ENCODE measurements at places on chromosomes 12 and 14.

GRCh38 chr12:26028953-26029735 lies 70.7 kb downstream of the RASSF8 start:
- DNase-seq, result peak; percentile 23

DNA sequence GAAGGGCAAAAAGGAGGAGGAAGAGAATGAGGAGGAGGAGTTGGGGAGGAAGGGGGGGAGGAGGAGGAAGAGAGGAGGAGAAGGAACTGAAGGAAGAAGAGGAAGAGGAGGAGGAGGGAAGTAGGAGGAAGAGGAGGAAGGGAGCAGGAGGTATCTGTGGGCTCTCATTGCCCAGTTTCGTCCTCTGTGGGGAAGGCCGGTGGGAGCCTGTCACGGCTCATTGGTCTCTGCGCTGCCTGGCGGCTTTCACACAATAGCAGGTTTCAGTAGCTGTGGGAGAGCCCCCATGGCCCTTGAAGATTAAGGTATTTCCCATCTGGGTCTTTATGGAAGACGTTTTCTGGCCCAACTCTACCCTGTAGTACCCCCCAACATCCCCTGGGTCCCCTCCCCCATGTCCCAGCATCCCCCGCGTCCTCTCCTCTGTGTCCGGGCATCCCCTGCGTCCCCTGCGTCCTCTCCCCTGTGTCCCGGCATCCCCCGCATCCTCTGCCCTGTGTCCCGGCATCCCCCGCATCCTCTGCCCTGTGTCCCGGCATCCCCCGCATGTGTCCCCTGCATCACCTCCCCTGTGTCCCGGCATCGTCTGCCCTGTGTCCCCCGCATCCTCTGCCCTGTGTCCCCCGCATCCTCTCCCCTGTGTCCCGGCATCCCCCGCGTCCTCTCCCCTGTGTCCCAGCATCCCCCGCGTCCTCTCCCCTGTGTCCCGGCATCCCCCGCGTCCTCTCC lies 278.2 kb upstream of the SFSWAP start:
- DNase-seq, result no peak

DNA sequence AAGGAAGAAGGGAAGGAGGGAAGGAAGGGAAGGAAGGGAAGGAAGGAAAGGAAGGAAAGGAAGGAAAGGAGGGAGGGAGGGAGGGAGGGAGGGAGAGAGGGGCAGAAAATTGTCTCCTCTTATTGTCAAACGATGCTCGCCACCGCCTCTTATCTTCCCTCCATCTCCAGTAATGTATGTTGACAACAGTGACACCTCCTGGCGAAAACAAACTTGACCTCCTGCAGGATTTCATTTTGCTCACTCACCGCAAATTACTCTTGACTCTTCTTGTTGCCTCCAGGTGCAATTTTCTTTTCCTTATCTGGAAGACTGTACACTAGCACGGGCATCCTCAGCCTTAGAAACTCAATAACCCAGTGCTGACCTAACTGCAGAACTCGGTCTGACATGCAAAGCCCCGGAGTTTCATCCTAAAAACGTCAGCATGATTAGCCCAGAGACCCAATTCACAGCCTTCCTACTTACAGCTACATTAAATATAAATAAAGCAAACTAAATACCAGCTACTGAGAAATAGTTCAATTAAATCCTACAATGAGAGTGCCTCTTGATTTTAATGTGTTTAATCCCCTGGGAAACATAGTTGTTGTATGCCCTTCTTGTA lies 512.4 kb upstream of the TMPO start:
- DNase-seq, result peak; percentile 42

DNA sequence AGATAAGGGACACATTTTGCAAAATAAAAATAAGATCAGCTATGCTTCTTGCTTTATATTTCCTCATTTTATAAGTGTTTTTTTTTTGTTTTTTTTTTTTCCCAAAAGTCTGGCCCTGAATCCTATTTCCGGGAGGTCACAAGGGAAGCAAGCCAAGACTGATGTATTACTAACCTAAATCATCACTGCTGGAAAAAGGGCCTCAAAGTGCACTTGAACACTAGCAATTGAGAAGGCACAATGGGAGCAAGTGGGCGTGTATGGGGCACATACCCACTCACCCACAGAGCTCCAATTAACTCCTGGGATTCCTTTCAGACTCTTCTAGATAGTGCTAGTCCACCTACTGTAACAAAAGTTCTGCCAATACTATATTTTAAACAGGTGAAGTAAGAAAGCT lies 58.8 kb downstream of the STON2 start:
- DNase-seq, result no peak

GRCh38 chr12:84814664-84815245 lies 97.8 kb downstream of the SLC6A15 start:
- DNase-seq, result no peak

DNA sequence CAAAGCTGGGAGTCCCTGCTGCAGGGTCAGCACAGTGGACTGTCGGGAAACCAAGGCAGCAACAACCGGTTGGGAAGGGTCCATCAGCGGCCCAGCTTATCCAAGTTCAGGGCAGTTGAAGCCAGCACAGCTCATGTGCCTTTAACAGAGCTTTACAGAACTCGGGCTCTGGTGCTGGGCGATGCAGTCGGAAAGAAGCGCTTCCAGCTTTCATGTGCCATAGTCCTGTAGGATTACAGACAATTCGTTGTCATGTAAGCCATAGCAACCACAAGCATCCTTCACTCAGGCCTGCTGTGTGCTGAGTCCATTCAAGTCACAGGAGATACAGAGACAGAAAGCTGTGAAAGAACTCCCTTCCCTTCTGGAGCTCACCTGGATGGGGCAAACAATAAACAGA lies 3.5 kb upstream of the FAM181A start:
- no peak for DNase-seq

GRCh38 chr12:85516667-85517325 lies 236.8 kb downstream of the ALX1 start:
- DNase-seq, result no peak

GRCh38 chr14:70018230-70018629 lies 139.0 kb downstream of the SMOC1 start:
- no peak for DNase-seq

- no peak for DNase-seq
Observed at GRCh38 chr14:96662116-96662970, 134.8 kb upstream of the VRK1 start.

GRCh38 chr14:61662437-61663311 lies 32.6 kb upstream of the HIF1A start:
- DNase-seq, result peak; percentile 95

GRCh38 chr12:56151672-56152131 lies 685 bp upstream of the MYL6B start:
- peak; percentile 72 for DNase-seq

DNA sequence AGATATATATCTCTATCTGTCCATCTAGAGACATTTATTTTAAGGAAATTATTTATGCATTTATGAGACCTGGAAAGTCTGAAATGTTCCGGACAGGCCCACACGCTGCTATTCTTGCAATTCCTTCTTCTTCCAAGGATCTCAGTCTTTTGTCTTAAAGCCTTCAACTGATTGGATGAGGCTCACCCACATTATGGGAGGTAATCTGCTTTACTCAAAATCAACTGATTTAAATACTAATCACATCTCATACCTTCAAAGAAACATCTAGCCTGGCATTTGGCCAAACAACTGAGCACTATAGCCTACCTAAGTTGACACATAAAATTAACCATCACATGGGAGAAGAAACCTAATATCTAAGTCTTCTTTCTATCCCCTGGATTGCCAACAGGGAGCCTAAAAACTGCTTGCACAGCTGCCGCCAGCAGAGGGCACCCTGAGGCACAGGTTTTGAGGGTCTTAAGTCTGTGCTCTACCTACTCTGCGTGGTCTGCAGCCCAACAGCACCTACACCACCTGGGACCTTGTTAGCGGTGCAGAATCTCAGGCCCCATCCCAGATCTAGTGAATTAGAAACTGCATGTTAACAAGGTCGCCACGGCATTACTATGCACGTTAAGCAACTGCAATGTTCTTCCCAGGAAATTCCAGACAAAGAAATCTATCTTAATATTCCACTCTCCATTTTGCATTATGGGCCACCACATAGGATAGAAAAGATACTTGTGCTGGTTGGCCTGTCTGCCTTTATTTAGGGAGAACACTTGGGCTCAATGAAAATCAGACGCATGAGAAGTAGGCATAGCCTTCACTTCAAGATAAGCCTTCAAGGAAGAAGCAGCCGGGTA lies 249.7 kb downstream of the FOXG1 start:
- DNase-seq, result peak; percentile 2

GRCh38 chr12:113241191-113242025 lies 20.1 kb downstream of the TPCN1 start:
- no peak for DNase-seq

- peak; percentile 71 for DNase-seq
Observed at GRCh38 chr12:42237052-42237852, 796 bp downstream of the YAF2 start.

GRCh38 chr12:51517800-51518199 lies 73.2 kb upstream of the SCN8A start:
- DNase-seq, result no peak

DNA sequence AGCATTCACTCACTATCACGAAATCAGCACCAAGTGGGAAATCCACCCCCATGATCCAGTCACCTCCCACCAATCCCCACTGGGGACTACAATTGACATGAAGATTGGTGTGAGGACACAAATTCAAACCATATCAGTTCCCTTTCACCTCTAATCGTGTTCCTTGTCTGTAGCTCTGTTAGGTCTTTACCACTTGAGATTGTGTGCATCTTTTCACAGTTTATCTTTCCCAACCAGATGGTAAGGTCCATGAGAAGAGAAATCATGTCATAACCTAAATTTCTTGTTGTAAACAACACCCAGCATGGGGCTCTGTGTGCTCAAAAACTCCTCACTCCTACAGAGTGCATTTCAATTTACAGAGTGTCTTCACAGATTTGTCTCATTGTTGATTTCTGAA lies 27.1 kb upstream of the PCED1B start:
- no peak for DNase-seq

DNA sequence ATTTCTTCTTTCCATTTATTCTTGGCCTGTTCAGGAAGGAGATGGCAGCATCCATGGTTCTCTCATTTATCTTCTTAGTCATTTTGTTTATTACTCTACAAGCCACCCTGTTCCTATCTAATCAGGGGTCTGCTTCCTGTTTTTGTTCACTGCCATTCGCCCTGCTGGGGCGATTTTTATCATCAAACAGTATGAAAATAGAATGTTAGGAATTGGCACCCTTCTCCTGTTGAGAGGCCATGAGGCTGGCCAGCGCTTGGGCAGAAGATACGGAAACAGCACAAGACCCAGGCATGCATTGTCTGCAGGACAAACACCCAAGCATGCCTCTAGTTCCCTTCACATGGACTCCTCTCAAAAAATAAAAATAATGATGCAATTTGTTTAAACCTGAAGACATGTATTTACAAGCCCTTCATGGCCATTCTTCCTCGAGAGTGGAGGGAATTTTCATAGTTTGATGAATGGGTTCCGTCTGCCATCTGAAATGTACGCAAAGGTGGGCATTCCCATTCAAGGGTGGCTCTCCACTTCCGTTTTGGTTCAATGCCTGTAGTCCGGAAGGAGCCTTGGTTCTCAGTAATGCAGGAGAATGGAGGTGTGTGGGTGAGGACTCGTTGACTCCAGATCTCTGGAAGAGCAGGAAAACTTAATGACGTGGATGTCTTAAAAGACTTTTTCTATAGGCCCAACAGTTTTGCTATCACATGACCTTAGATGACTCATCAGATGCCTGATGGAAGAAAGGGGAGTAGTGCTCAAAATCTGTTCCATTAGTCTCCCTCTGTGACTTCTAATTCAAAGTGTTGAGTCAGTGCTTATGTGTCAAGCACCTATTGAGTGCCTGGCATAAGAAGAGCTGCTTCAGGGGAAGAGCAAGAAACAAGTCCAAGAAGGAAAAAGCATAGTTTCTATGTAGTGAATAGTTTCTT lies 252.4 kb upstream of the TBX3 start:
- DNase-seq, result no peak

GRCh38 chr14:38366374-38366773 lies 110.5 kb upstream of the CLEC14A start:
- no peak for DNase-seq

DNA sequence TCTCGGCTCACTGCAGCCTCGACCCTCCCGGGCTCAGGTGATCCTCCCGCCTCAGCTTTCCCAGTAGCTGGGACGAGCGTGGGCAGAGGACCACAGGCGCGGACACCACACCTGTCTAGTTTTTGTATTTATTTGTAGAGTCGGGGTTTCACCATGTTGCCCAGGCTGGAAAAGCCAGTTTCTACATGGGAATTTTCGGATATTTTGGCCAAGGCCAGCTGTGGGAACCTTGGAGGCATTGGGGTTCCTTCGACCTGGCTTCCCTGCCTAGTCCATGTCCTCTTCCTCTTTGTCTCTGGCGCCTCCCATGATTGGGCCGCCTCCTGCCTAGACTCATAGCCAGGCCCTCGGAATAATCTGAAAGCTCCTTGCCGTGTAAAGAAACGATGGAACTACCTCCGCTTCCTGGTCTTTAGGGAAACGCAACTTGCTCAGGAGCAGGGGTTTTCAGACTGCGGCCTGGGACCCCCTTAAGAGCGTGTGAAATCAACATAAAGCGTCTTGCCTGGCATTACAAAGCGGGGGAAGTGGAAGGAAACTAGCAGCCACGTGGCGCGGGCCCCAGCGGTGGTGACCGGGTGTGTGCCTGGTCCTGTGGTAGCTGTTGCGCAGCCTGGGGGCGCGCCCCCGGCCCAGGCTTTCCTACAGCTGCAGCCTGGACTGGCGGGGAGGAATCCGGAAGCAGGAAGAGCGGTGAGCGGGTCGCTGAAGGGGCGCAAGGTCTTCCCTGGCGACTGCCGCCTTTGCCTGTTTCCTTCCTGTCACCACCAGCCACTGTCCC lies 1.4 kb upstream of the HSP90AA1 start:
- DNase-seq, result peak; percentile 63

- DNase-seq, result peak; percentile 59
Observed at GRCh38 chr12:127677537-127678131, 589.3 kb upstream of the TMEM132C start.

DNA sequence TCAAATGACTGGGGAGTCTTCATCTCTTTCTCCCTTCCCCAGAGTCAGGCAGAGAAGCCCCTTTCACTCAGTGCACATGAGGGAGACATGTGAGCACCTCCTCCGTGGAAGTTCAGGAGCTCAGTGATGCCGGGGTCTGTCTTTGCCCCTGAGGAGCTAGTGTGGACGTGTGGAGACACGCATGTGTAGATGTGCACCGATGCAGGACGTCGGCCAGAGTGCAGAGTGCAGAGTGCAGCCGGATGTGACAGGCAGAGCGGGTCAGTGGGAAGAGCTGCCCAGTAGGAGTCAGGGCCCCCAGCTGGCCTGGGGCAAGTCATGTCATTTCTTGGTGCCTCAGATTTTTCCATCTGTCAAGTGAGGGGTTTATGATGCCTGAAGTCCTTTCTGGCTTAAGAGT lies 20.7 kb downstream of the TSPAN9 start:
- no peak for DNase-seq

DNA sequence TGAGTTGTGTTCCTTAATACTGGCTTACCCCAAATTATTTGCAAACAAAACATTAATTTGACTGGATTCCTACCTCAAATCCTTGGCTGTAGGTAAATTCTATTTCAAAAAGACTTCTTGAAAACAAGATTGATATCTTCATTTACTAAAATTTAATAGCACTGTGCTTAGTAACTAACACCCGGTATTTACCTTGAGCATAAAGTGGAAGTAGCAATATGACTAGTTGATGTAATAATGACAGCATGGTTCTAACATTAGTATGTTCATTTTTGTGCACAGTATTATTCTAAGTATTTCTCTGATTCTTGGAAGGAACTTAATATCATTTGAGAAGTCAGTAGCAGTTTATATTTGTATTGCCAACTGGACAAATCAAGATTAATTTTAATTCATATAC lies 96.8 kb downstream of the PPHLN1 start:
- no peak for DNase-seq
